ENCODE measurements at places on chromosomes 2 and 18. TPM values are rescaled to one million over a fixed set of nuclear protein-coding genes. Genes with fewer than 3 reads are reported as not detected.

The SPDYA gene
- 0.14 TPM for total RNA-seq

The OR6B2 gene
- not detected for total RNA-seq

The LINC00305 gene
- total RNA-seq, result not detected

The ANO7 gene
- 0.80 TPM for total RNA-seq

The ZEB2 gene
- total RNA-seq, result 89.1 TPM

The PRR30 gene
- not detected for total RNA-seq

The EVA1A gene
- total RNA-seq, result 0.41 TPM

DNA sequence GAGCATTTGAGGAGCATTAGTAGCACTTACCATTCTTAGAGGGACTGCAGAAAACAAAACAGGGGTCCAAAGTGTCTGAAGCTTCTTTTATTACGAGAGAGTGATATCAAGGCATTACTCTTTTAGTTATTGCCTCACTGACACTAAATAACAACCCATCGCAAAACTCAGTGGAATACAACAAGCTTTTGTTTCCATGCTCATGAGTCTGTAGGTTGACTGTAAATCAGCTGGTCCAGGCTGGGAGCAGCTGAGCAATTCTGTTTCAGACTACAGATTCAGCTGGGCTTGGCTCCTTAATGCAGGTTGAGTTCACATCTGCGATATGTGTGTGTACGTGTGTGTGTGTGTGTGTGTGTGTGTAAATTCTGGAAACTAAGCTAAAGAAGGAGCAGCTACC is 501.8 kb upstream of the PKDCC start:
- no peak overlapping the region for H3K27ac ChIP-seq
- DNase-seq, result no peak
- H3K27me3 ChIP-seq, result no peaks in the 10 kb centered on the region

DNA sequence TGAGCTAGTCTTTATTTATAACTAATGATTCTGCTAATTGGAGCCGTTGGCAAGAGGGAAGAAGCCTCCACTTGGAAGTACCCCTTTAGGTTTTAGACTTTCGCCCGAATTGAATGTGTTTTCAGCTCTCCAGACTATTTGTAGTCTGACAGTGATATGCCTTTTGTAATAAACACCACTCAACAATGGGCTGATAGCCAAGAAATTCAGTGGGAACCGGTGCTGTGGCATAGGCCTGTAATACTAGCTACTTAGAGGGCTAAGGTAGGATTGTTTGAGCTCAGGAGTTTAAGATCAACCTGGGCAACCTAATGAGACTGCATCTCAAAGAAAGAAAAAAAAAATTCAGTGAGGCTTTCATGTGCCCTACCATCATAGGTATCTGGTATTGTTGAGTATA is 13.6 kb upstream of the ZSCAN30 start:
- DNase-seq, result no peak
- H3K4me1 ChIP-seq, result peaks cover 13% of the 10 kb centered on the region
- H3K4me3 ChIP-seq, result no peak overlapping the region
- peaks cover 91% of the 10 kb centered on the region for H3K36me3 ChIP-seq
- H3K27me3 ChIP-seq, result no peaks in the 10 kb centered on the region

- H3K27me3 ChIP-seq, result no peaks in the 10 kb centered on the region
- no peak overlapping the region for H3K27ac ChIP-seq
- H3K4me1 ChIP-seq, result no peaks in the 10 kb centered on the region
- DNase-seq, result no peak
- H3K36me3 ChIP-seq, result no peaks in the 10 kb centered on the region
Measured at GRCh38 chr2:17309741-17310339, 208.4 kb downstream of the RAD51AP2 start.

DNA sequence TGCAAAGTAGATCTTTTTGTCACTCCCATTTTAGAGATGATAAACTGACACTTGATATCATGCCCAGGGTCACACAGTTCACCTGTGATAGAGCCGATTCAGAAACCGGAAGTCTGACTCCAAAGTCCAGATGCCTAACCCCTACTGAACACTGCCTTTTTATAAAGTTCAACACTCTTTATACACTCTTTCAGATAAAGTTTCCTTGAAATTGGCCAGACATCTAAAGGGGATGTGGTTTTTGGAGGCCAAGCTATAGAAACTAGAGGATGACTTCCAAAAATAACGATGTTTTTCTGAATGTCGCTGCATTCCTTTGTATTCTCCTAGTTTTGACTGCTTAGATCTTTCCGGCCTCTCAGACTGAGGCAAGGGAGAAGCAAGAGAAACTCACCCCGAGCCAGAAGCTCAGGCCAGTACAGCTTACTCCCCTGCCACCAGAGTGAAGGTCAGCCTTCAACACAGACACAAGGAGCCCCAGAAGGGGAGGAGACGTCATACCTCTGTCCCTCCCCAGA is 61.8 kb downstream of the NRP2 start:
- peaks cover 17% of the 10 kb centered on the region for H3K36me3 ChIP-seq
- no peaks in the 10 kb centered on the region for H3K4me1 ChIP-seq
- H3K27ac ChIP-seq, result no peak overlapping the region
- no peak for DNase-seq

- H3K4me1 ChIP-seq, result no peaks in the 10 kb centered on the region
- H3K36me3 ChIP-seq, result no peaks in the 10 kb centered on the region
- H3K27ac ChIP-seq, result no peak overlapping the region
- no peak overlapping the region for H3K4me3 ChIP-seq
- DNase-seq, result no peak
- H3K27me3 ChIP-seq, result peaks cover 22% of the 10 kb centered on the region
Measured at GRCh38 chr2:2826621-2827020, 495.5 kb upstream of the MYT1L start.

DNA sequence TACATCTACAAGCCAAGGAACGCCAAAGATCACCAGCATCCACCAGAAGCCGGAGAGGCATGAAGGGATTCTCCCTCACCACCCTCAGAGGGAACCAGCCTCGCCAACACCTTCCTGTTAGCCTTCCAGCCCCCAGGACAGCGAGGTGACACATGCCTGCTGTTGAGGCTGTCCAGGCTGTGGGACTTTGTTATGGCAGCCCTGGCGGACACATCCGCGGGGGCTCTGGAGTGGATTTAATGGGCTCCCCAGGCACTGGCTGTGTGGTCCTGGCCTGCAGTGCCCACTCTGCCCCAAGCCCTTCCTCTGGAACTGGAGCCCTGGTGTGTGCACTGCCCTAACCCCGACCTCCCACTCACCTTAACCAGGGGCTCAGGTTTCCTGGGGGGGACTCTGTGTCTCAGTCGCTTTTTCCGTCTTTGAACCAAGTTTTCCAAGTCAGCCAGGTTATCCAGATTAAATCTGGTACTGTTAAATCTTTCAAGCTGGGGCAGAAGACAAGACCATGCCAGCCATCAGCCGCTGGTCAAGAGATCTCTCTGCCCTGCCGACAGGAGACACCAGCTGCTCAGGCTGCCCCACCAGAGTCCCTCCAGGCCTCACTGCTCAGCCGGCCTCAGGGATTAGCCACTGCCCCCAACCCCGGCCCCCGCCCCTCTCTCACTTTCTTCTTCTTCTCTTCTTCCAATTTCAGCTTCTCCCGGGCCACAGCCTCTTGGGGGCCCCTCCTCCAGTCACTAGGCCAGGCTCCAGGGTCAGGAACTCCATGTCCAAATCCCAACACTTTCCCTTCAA is 1.9 kb downstream of the ANKRD23 start:
- peak overlapping the region; percentile 82 for H3K27ac ChIP-seq
- H3K4me3 ChIP-seq, result peak overlapping the region; percentile 54
- H3K4me1 ChIP-seq, result peaks cover 52% of the 10 kb centered on the region
- no peak for DNase-seq

DNA sequence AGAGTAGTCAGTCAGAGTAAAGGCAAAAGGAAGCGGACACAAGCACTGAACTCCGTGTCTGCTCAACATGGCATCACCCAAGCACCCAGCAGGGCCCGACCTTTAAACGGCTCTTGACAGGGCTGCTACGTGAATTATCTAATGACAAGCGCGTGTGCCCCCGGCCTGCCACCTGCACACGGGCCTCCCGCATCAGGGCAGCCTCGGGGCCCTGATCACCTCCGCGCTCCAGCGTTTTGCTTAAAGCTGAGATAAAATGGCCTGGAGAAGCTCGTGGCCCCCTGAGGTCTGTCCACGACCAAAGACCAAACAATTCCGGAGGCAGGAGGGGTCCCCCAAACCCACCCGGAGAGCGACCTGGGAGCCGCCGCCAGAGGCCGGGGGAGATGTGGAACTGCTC is 376 bp downstream of the NDUFA10 start:
- peak overlapping the region; percentile 98 for H3K27ac ChIP-seq
- H3K27me3 ChIP-seq, result no peaks in the 10 kb centered on the region
- peak overlapping the region; percentile 92 for H3K4me3 ChIP-seq
- DNase-seq, result no peak
- H3K36me3 ChIP-seq, result peaks cover 18% of the 10 kb centered on the region

DNA sequence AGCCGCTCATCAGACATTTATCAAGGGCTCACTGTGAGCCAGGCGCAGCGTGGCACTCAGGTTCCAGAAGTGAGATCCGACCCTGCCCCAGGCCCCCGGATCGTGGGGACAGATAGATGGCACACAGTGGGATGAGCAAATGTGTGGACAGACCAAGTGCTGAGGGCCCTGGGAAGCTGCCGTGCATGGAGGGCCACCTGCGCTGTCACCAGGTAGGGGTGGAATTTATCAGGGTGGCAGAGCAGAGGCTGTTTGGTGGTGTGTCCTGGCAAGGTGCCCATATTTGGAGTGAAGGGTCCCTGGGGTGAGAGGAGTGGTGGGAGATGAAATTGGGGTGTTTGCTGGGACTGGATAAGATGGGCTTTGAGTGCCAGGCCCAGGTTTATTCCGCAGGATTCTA is 92.8 kb upstream of the HS6ST1 start:
- no peak overlapping the region for H3K4me3 ChIP-seq
- no peaks in the 10 kb centered on the region for H3K27me3 ChIP-seq
- no peaks in the 10 kb centered on the region for H3K4me1 ChIP-seq
- DNase-seq, result no peak
- no peaks in the 10 kb centered on the region for H3K36me3 ChIP-seq
- H3K27ac ChIP-seq, result no peak overlapping the region

GRCh38 chr18:57839942-57840381 is 36.8 kb upstream of the ATP8B1 start:
- H3K4me3 ChIP-seq, result no peak overlapping the region
- no peak for DNase-seq
- no peaks in the 10 kb centered on the region for H3K27me3 ChIP-seq
- no peaks in the 10 kb centered on the region for H3K36me3 ChIP-seq
- H3K27ac ChIP-seq, result no peak overlapping the region
- no peaks in the 10 kb centered on the region for H3K4me1 ChIP-seq
